ENCODE measurements at places on chromosomes 3 and 15.

- DNase-seq = no peak
These were observed 110.1 kb downstream of the DNAH12 start for GRCh38 chr3:57434041-57434440.

GRCh38 chr3:186254676-186255650, 107.1 kb downstream of the DGKG start:
- DNase-seq = no peak

DNA sequence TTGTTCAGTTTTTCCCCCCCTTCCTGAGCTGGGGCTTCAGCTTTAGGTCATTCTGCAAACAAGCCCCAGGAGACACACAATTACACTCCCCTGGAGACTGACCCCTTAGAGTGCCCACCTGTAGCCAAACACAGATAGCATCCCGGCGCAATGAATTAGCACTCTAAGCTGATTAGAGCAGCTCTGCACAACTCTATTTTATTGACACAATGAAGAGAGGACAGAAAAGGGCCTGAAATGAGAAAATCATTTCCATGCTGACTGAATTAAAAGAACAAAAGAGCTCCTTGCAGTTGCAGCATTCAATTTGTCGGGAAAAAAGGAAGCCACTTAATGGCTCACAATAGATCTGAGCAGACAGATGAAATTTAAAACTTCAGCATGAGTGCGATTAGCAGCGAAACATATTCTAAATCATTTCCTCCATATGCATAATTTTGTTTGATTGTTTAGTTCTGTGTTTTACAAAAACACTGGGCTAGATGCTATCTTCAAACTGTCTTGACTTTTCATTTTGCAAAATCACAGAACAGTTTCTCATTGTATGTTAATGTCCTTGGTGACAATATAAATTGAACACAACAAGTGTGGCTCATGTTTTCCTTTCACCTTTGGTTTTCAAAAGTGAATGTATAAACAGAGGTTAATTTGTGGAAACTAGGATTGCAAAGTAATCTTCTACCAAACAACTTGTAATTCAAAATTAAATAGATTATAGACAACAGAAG, 308.6 kb downstream of the MECOM start:
- no peak for DNase-seq

GRCh38 chr3:52880047-52880446, 17.3 kb downstream of the STIMATE start:
- DNase-seq = no peak

DNA sequence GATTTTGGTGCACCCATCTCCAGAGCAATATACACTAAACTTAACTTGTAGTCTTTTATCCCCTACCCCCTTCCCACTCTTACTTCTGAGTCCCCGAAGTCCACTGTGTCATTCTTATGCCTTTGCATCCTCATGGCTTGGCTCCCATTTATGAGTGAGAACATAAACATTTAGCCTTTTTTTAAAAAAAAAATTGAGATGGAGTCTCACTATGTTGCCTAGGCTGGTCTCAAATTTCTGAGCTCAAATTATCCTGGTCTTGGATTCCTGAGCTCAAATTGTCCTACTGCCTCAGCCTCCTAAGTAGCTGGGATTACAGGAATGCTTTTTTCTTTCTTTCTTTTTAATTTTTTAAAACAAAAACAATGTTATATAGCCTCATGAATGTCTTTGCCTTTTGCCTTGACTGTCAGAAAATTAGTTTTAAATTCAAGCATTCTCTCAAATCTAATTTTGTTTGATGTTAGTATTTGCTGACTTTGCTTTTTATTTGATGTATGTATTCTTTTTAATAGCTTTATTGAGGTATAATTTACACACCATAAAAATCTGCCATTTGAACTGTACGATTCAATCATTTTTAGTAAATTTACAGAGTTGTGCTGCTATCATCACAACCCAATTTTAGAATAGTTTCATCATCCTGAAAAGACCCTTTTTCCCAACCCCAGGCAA, 46.9 kb downstream of the NFKBIZ start:
- DNase-seq = no peak

DNA sequence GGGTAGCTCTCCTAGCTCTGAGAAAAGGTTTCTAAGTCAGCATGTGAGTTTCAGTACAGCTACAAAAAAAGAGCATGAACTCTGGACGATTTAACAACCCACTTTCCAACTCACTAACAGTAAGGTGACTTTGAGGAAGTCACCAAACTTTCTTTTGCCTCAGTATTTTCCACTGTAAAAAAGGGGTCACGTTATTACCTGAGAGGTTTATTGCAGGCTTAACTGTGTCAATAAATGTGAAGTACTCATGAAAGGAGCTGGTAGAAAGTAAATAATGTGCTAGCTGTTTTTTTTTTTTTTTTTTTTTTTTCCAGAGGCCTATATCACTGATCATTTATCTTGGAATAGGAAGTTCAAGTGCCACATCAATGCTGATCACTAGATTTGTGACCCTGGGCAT, 89.3 kb downstream of the PLSCR2 start:
- DNase-seq = no peak

DNA sequence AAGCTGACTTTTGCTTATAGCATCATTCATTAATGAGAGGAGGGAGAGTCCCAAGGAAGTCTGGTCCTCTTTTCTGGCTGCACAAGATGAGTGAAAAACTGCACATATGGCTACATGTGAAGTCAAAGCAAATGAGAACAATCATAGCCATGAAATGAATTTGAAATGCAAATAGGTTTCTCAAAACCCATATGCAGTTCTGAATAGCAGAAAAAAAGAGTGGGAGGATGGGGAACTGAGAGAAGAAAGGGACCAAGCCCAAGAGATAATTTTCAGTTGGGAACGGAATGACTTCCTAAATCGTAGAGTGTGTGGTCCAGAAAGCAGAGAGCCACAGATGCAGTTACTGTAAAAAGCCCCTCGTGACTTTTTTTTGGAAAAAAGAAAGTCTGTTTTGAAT, 66.3 kb downstream of the GTPBP8 start:
- DNase-seq = no peak

DNA sequence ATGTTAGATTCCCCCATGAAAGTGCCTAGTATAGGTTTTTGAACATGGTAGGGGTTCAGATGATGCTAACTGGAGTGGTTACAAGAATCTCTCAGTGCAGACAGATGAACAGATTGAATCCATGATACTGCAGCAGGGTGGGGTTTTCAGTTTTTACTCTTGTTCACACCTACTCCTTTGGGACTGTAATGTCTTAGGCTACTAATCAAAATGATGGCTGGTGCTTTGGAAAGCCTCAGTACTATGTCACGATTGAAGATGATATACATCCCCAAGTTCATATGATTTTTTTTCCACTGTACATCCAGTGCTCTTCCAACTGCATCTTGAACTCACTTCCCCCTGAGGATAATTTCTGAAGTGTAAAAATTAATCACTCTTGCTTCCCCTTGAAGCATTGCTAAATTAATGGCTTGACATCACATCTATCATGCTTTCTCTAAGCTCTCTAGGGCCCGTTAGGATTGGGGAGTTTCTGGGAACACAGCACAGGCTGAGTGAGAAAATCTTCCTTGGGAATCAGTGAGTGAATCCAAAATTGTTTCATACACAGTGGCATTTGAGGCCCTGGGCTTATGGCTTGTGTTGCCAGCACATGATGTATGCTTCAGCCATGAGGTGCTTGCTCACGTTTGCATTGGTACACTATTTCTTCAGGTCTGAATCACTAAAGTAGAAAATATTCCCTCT, 115.0 kb upstream of the TPRG1 start:
- DNase-seq = no peak

DNA sequence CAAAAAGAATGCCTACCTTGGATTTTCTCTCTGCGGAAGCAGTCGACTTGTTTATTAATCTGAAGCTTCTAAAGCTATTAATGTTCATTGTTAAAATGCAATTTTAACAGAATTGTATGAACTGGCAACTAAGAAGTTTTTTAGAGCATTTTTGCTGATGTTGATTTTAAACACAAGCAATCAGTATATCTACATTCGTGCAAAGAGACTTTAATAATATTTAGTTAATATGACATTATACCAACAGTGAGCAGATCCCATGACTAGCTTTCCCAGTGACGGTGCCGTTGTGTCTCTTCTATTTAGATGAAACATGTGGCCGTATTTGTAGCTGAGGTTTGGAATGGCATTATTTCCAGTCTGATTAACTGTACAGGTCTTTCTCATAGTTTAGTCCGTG, 88.0 kb downstream of the PEX5L start:
- peak; percentile 24 for DNase-seq

DNA sequence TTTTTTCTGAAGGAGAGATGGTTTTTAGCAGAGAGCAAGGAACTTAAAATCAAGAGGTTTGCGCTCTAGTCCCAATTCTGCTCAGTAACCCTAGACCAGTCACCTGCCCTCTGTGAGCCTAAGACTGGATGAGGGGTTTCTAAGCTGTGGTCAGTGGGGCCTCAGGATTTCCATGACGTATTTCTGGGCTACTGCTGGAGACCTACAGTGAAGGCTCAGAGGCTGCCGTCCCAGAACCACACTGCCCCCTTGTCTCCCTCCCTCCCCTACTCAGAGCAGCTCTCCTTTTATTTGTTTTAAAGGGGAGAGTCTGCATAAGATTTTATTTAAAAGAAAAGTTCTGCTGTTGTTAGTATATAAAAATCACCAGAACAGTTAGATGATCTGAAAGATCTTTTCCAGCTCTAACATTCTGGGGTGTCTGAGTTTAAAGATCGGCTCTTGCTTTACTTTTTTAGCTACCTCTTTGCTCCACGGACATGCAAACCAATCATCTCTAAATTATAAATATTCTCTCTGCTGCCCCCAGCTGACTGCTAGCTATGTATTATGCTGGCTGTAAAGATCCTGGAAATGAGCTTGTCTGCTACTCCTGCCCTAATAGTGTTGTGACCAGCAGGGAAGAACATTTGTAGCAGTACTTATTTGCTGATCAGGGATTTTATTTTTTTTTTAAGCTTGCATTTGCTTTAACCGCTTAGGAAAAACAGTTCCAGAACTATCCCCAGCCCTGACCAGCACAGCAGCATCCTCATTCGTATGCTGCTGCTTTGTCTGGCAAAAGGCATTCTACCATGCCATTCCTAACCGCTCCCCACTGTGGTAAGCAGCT, 28.6 kb upstream of the NDUFB4 start:
- DNase-seq = no peak

GRCh38 chr3:133377396-133377795, 22.5 kb upstream of the BFSP2 start:
- no peak for DNase-seq

DNA sequence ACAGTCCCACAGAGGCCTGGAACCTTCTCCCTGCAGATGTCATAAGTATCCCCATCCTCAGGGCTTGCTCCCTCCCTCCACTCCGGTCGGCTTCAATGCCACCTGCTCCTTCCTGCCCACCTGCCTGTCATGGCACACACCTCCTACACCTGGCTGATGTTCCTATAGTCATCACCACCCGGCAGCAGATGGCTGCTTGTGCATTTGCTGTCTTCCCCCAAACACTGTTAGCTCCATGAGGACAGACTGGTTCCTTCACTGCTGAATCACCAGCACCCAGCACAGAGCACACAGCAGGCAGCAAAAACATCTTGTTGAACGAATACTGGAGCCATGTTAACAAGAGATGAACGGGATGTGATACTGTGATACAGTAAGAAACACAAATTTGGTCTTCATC, 14.8 kb downstream of the TARS3 start:
- peak; percentile 68 for DNase-seq

DNA sequence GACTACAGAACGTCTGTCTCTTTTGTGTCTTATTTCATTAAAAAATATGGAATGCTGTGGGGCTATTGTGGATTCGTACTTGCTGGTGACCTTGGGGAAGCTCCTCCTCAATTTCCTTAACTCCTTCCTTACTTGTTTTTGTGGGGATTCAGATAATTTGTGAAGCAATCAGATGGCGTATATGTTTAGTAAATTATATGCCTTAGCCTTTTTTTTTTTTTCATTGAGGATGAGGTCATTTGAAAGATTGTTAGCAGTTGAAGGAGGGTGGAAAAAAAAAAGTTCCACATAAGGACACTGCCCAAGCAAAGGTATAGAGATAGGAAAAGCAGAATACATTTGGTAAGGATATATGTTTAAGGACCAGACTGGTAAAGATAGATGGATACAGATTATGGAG, 3.3 kb downstream of the RNF13 start:
- DNase-seq = no peak

- no peak for DNase-seq
These were observed 224.3 kb upstream of the SETMAR start for GRCh38 chr3:4078903-4079302.

- no peak for DNase-seq
These were observed 516.7 kb downstream of the FOXP1 start for GRCh38 chr3:71066849-71067261.

DNA sequence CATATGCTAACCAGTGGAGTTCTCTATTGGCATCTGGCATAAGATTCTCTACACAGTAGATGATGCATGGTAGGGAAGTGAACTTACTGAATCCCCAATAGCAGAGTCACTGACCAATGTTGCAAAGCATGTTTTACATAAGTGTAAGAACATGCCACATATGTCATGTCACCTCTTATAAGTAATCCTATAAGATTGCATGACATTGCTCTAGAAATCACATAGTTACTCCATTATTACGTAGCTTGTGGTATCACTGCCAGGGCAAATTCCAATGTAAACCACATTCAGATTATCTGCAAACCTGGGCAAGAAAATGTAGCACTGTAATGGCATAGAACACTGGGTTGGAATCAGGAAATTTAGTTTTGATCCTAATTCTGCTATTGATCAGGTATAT, 198.2 kb upstream of the UMPS start:
- no peak for DNase-seq

DNA sequence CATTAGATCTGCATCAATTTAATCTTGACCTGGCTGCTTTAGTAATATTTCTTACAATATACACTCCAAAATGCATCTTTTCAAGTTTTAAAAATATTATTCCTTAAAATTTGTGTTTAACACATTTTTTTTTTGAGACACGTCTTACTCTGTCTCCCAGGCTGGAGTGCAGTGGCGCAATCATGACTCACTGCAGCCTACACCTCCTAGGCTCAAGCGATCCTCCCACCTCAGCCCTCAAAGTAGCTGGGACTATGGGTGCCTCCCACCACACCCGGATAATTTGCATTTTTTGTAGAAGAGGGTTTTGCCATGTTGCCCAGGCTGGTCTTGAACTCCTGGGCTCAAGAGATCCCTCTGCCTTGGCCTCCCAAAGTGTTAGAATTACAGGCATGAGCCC, 73.6 kb downstream of the ETV5 start:
- DNase-seq = no peak

- DNase-seq = no peak
These were observed 9.3 kb upstream of the SRP14 start for GRCh38 chr15:40048211-40048792.

Measured in NCI-H2171 (cell line).